ENCODE measurements at places on chromosomes 6 and 20. TPM values are rescaled to one million over a fixed set of nuclear protein-coding genes. Genes with fewer than 3 reads are reported as not detected.

The OXT gene
- not detected for total RNA-seq

The GRIK2 gene
- 2.3 TPM for total RNA-seq

The TRIM27 gene
- 47.1 TPM for total RNA-seq

GRCh38 chr6:159224452-159224851 is 55.3 kb downstream of the FNDC1 start:
- DNase-seq: no peak

GRCh38 chr6:35677456-35677855 is 11.3 kb downstream of the FKBP5 start:
- no peak for DNase-seq

DNA sequence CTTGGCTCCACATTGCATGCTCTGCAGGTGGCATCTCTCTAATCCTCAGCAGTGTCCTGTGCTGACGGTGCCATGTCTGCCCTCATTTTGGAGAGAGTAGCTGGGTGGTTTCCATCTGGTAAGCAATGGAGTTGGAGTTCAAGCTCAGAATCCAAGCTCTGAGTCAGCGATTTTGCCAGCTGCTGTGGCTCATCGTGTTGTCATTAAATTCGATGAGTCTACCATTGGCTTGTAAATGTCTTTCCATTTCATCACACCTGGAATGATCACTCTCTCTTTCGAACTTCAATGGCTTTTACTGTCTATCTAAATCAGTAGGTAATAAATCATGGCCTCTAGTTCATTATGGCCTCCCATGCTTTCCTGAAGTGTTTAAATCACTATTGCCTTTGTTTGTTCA is 378.5 kb upstream of the TSHZ2 start:
- DNase-seq: no peak
